ENCODE measurements at places on chromosomes 2 and 18.

DNA sequence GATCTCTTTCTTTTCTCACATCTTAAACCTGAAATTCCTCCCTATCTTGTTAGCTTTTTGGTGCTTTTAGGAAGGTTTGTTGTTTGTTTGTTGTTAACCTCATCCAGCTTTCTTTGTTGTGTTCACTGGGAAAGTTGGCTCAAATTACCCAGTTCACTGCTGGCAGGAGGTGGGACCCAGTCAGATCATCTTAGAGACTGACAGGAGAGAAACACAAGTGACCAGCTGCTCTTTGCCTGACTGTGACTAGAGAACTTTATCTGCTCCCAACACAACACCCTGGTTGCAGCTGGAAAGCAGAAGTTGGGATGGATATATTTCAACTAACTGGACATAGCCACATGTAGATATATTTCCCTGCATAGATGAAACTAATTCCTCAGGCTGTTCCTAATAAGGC is 10.0 kb downstream of the MAPK4 start:
- no peak for DNase-seq

GRCh38 chr2:195117011-195117410 is 540.0 kb upstream of the SLC39A10 start:
- no peak for DNase-seq

GRCh38 chr2:878245-878930 is 72.3 kb upstream of the SNTG2 start:
- no peak for DNase-seq

GRCh38 chr18:48974304-48975119 is 23.7 kb upstream of the SMAD7 start:
- no peak for DNase-seq

DNA sequence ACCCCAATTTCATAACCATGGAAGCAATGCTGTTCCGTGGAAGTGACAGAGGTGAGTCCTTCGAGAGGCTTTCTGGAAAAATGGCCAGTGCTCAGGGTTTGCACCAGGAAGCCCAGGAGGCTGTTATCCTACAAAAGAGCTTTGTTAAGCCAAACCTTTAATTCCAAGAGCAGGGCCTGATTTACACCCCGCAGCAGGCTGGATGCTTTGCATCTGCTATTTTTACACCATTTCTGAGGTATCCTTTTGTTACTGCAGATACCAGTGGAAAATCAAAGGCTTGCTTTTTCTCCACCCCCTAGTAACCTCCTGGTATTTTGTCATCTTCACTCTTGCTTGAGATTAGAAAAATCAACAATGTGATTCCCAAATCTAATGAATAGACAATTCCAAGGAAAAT is 380.6 kb downstream of the SOX11 start:
- DNase-seq, result no peak

DNA sequence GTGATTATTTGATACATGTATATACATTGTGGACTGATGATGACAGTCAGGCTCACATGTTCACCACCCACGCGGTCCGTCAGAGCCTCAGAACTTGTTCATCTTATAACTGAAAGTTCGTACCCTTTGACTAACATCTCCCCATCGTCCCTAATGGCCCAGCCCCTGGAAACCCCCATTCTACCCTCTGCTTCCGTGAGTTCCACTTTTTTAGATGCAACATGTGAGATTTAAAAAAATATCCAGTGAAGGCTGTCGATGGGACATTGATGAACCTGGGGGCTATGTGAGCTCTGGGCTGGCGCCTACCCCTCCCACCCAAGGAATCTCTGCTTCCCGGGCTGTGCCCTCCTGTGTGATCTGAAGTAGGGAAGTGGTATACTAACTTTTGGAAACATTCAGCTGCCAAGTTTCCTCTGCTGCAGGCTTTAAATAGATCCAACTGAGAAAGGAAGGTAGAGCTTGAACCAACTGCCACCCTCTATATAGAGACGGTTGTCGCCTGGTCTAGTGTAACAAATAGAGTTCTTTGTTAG is 163.8 kb downstream of the FAM210A start:
- DNase-seq, result no peak

GRCh38 chr2:197209246-197209645 is 101.3 kb downstream of the ANKRD44 start:
- DNase-seq, result no peak

DNA sequence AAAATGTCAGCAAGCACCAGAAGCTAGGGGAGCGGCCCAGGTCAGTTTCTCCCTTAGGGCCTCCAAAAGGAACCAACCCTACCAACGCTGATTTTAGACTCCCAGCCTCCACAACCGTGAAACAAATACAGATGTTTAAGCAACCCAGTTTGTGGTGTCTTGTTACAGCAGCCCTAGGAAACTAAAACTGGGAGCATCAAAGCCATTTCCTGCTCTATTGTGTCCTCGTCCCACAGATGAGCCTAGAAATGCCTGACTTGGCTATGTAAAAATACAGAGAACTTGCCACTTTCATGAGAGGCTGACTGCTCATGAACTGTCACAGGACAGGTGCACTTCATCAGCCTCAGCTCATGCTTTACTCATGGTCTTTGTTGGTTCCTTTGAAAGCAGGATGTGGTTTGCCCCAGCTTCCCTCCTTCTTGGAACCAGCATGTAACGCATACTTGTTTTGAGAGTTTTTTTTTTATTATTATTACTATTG is 97.6 kb upstream of the SLC39A10 start:
- DNase-seq, result peak; percentile 90

DNA sequence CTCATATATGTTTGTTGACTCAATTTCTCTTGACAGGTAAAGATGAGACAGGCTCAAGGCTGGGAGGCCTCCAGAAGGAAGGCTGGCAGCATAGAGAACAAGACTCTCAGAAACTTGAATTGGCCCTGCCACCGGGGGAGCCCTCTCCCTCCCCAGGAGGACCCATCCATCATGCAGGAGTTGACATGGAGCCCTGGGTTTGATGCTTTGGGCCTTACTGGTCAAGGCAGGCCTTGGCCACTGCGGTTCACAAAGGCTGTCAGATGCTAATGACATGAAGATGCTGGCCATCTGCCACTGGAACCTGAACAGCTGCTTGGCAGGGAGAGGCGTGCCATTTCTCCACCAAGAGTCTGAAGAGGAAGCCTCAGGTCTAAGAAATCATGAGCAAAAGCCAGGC is 193.6 kb downstream of the MTCL1 start:
- peak; percentile 7 for DNase-seq

GRCh38 chr2:54979321-54980044 is 70.8 kb downstream of the RTN4 start:
- no peak for DNase-seq

DNA sequence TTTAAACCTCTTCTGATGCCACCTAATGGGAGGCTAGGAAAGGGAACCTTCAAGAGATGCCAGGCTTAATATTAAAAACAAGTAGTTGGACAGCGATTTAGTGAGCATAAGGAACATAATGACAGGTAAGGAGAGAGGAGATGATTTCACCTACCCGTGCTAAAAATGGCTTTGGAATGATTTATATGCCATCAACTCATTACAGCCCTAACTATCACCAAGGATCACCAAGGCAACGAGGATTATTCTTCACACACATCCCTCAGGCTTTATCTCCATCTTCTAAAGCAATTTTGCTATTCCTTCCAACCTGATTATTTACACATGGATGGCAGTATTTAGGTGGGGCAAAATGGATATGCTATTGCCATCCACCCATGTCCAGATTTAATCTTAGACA is 237.8 kb downstream of the DCC start:
- no peak for DNase-seq

GRCh38 chr2:25132299-25132635 is 36.1 kb downstream of the POMC start:
- no peak for DNase-seq

DNA sequence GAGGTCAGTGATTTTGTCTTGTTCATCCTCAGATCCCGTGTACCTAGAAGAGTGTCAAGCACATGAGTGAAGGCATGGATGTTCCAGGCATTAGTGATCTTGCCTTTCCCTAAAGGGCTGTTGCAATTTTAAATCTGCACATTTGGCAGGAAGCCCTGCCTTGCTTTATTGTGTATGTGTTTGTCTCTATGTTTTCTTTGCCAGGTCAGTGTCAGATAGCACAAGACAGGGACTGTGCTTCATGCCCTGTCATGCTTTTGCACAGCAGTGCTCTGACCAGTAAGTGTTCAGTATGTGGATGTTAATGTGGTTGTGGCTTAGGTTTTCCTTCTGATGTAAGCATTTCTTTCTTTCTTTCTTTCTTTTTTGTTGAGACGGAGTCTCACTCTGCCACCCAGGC is 131.5 kb downstream of the RGPD3 start:
- no peak for DNase-seq

DNA sequence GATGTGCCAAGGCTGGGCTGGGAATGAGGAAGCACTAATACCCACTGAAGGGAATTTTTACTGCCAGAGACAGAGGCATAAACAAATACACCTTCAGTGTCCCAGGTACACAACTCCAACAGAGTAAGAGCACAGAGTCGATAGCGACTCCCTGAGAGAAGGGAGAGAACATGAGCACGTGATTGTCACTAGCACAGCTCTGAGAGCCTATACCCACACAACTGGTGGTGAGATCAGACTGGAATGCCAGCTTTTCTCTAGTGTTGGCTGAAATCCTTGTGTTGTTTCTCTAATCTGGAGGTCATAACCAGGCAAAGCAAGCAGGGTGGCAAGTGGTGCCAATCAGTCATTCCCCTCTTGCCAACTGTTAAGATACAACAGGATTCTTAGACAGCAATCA is 377.2 kb downstream of the CNTNAP5 start:
- DNase-seq, result no peak

GRCh38 chr18:23883277-23883790 is 131.2 kb upstream of the TTC39C start:
- no peak for DNase-seq

- no peak for DNase-seq
Observed at GRCh38 chr2:9341337-9341887, 81.9 kb downstream of the ITGB1BP1 start.

DNA sequence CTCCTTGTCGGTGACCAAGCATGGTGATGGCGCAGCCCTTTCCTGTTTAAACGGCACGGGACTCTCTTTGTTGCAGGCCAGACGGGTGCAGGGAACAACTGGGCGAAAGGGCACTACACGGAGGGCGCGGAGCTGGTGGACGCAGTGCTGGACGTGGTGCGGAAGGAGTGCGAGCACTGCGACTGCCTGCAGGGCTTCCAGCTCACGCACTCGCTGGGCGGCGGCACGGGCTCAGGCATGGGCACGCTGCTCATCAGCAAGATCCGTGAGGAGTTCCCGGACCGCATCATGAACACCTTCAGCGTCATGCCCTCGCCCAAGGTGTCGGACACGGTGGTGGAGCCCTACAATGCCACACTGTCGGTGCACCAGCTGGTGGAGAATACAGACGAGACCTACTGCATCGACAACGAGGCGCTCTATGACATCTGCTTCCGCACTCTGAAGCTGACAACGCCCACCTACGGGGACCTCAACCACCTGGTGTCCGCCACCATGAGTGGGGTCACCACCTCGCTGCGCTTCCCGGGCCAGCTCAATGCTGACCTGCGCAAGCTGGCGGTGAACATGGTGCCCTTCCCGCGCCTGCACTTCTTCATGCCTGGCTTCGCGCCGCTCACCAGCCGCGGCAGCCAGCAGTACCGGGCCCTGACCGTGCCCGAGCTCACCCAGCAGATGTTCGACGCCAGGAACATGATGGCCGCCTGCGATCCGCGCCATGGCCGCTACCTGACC is 17.1 kb downstream of the TUBB6 start:
- DNase-seq, result no peak

DNA sequence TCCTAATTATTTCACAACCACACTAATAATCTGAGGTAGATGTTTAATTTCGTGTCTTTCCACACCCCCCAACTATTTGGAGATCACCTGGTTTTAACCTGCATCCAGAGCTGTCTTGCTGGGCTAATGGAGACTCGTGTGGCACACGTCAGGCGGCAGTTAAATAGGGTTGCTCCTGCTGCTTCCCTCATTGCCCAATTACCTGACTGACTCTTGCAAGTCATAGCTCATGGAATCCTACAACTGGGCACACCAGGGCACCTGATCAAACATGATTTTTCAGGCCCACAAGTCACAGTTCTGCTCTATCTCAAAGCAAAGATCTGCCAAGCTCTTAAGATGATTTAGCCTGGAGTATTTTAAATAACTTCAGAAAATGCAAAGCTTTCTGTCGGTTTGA is 1430.4 kb upstream of the ACVR2A start:
- no peak for DNase-seq

DNA sequence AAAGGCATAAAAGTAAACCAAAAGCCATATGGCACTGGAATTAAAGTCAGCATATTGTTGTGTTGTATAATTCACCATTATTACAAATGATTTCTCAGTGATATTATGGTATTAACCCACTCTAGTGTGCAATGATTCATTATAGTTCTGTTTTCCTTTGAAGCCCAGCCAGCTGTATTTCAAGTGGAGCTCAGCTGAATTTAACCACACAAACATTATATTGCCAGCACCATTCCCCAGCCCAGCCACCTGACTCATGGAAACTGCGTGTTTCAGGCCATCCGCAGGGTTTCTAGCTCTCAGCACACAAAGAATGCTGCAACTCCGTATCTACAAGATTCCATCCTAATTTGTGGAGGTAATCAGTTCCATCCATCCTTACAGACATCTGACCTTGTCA is 166.8 kb upstream of the CHAC2 start:
- no peak for DNase-seq

DNA sequence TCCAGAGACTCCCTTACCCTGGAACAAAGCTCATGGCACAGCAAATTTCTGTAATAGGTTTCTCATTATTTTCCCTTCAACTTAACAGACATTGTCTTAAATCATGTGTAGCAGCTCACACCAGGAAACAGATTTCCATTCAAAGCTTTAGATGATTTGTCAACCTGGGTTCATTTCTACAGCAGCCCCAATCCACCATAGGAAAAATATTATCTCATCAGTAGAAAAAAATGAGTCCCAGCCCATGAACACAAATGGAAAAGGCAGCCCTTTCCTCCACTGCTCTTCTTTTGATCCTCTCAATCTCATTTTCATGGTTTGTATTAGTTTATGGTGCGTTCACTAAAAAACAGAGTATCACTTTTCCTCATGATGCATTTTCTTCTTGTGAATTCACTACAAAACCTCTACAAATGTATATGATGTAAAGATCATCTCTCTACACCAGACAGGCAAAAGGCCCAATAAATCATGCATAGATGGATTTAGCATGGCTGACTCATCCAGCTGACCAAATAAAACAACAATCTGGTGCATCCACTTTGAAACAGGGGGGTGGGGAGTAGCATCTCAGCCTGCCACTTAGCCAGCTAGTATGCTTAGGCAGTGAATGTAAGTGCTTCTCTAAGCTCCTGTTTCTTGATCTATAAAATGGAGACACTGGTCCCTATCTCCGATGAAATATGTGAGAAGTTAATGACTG is 78.6 kb downstream of the SATB2 start:
- no peak for DNase-seq

DNA sequence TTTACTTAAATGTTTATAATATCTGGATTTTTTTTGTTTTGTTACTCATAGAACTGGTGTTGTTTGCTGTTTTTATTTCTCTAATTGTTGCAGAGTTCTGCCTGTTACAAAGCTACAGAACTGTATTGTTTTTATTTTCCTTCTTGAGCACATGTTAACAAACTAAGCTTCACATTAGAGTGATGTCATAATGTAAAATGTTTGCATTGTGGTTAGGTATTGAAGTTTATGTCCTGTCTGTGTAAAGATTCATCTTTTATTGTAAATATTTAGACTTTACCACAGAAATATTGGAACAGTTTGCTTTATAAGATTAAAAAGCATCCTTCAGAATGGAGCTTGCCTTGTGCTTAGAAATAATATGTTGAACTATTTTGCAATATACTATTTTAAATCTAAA is 67.7 kb downstream of the CLIP4 start:
- DNase-seq, result no peak
